ENCODE measurements at places on chromosomes 1 and 21.

DNA sequence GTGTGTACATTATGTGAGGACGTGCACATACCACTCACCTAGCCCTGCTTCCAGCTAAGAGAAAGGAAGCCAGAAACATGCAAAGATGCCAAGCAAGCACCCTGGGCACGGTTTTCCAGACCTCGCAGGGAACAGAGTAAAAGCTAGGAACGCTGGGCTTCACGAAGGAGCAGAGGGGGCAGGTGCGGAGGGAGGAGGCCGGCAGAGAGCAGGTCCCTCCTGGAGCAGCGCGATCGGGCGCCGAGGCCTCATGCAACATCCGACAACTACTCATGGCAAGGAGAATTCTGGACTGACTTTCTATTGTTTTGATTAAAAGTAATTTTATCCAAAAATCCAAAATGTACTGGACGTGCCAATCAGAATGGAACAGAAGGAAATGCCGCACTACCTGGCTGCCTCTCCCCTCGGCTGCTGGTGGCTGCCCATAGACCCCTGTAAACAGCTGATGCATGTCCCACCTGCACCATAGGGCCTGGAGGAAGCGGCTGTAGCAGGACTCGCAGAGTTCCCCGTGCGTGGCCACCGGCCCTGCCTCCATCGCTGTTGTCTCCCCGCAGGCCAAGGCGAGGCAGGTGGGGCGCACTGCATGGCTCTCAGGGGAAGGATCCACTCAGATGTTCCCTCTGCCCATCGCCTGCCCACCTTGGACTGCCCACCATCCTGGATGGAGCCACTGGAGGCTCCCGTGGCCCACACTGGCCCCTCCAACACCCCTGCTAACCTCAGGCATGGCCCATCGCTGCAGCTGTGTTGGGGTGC, 93.5 kb downstream of the WDR4 start:
- DNase-seq: no peak

DNA sequence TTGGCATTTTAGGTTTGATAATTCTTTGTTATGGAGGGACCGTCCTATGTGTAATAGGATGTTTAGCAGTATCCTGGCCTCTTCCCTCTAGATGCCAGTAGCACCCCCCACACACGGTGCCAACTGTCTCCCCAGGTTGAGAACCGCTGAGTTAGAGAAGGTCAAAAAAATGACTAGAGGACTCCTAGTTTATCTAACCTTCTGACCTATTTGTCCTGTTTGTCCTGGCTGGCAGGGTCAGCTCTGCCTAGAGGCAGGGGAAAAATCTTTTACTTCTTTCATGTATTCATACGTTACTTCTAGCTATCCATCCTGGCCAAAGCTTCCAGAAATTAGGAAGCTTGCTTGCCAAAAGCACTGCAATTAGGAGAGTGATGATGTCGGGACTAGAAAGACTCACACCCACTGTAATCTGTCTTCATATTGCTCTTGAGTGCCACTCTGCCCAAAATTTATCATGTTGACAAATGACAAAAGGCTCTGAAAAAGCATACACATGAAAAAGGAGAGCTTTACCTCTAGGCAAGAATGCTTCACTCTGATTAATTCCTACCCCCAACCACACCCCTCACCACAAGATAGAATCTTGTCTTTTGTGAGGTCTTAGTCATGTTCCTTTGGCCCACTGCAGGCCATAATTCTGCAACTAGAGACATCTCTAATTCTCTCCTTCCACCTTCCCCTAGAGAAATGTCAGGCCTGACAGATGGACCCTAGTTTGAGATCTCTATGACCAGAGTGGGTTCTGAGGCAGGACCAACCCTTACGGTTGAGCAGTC, 14.4 kb upstream of the AKR1A1 start:
- DNase-seq: no peak

DNA sequence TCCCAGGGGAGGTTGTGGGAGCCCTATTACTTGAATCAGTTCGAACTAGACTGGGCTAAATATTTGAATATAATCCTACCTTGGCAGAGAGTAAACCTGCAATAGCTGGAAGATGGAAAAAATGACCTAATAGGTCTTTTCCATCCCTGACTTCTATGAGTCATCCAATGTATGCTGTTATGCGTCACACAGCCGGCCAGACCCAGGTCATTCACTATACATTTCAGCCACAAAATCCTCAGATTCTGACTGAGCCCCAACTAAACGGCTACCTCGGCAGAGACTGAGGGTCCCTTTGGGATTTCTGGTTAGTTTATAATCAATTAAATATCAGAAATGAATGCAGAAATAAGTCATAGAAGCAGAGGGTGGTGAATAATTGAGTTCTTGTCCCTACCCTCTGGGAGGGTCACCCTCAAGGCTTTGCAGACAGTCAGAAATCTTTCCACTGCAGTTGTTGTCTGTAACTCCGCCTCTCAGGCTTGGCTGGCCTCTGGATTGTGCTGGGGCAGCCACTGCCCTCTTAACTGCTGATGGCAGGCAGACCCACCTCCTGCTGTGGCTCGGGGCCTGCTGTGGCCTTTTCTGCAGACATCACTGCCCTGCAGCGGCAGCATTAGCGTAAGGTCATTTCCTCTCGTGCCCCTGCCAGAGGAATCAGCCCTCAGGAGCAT, 240.5 kb downstream of the TGFB2 start:
- peak; percentile 15 for DNase-seq

DNA sequence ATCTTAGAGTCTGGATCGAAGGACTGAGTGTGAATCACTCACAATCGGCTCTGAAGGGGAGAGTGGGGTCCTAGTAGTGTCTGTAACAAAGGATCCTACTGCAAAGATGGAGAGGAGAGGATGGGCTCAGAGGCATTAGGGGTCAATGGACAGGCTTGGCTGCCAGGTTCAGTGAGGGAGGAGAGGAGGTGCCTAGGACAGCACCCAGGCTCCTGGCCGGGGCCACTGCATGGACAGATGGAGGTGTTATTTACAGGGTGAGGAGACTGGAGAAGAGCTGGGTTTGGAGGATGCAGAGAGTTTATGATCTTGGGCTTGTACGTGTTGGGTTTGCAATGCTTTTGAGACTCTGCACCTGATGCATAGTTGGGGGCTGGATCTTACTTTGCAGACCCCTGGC, 658.9 kb downstream of the PTPRU start:
- DNase-seq: no peak

DNA sequence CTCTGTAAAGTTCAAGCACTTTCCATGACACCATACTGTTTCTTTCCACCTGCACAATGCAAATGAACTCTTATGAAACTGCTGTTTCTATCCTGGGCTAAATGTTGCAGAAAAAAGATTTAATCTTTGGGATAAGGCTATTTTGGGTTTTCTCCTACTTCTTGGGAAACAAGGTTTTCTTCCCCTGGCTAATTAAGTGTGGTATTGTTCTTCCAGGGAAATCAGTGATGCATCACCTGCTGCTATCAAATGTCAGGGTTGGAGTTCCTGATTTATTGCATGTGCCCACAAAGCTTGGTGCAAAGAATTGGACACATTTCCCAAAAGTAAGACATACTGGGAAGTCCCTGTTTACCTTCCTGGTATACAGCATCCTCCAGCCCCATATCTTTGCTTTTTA, 6.0 kb upstream of the RGS4 start:
- DNase-seq: no peak

DNA sequence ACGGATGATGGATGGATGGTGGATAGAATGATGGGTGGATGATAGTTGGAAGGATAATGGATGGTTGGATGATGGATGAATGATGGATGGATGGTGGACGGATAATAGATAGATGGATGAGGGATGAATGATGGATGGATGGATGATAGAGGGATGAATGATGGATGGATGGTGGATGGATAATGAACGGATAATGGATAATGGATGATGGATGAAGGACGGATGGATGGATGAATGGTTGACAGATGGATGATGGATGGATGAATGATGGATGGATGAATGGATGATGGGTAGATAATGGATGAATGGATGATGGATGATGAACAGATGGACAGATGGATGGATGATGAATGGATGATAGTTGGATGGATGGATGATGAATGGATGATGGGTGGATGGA, 255.1 kb downstream of the NPHP4 start:
- DNase-seq: no peak

DNA sequence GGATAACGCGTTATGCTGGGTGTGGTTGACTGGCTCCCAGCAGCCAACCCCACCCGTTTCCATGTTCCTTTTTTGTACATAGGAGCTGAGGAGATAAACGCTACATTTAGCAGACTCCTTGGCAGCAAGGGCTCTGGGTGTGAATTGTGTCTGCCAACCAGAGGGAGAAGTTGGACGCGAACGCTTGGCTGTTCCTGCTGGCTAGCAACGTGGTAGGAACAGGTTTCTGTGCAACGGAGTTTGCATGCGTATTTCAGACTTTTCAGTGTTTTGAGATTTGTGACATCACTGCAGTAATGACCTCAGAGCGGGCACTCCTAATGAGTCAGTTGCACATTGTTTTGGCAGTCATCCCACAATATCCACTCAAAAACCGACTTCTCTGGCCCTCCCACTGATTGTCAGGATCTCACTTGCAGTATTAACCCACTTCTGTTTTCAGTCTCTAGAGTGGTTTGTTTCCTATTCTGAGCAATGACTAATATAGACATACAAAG, 98.7 kb upstream of the RGS1 start:
- peak; percentile 14 for DNase-seq

GRCh38 chr1:155179112-155180031, 5.7 kb downstream of the TRIM46 start:
- no peak for DNase-seq

GRCh38 chr1:183697814-183698590, 44.9 kb upstream of the APOBEC4 start:
- DNase-seq: no peak

- DNase-seq: no peak
Measured at GRCh38 chr1:2045468-2046173, 4.6 kb upstream of the PRKCZ start.

GRCh38 chr1:206684478-206685333, at the start of gene MAPKAPK2:
TSS of gene MAPKAPK2 (plus strand) at chr1:206684905. CDS start at chr1:206685230, 325 bp downstream.
- DNase-seq: peak; percentile 75

- no peak for DNase-seq
Measured at GRCh38 chr21:41953249-41953830, 478 bp downstream of the C2CD2 start.

- DNase-seq: peak; percentile 91
Measured at GRCh38 chr1:201895913-201896807, 7.5 kb downstream of the SHISA4 start.

DNA sequence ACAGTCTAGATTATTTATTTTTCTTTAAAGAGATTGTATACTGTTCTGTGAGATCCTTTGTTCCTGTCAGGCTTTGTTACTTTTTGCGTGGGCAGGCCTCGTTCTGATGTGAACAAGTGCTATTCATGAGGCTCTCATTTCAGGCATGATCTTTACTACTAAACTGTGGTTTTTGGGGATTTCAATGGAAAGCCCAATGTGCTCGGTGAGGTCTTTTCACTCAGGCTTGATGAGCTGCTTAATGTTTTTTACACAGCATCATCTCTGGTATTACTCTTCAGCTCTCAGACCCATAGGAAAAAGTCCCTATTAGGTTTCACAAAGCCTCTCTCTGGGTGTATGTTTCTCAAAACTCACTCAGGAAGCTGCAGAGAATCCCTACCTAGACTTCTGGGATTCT, 419.4 kb downstream of the GPATCH2 start:
- no peak for DNase-seq

DNA sequence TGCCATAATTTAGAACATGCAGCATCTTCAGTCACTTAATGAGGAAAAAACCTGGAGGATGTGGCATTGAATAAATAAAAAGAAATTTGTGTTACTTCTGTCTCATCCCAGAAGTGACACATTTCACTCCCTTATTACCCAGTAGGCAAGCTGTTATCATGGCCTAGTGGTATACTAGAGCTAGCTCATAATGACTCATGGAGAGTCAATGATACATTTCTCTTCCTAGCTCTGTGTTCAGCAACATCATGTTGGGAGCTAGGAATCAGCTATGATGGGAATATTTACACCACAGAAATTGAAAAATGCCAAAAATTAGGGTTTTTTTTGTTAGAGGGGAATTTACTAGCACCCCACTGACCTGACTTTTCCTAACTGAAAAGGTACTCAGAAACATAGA, 182.7 kb downstream of the HMCN1 start:
- DNase-seq: no peak

DNA sequence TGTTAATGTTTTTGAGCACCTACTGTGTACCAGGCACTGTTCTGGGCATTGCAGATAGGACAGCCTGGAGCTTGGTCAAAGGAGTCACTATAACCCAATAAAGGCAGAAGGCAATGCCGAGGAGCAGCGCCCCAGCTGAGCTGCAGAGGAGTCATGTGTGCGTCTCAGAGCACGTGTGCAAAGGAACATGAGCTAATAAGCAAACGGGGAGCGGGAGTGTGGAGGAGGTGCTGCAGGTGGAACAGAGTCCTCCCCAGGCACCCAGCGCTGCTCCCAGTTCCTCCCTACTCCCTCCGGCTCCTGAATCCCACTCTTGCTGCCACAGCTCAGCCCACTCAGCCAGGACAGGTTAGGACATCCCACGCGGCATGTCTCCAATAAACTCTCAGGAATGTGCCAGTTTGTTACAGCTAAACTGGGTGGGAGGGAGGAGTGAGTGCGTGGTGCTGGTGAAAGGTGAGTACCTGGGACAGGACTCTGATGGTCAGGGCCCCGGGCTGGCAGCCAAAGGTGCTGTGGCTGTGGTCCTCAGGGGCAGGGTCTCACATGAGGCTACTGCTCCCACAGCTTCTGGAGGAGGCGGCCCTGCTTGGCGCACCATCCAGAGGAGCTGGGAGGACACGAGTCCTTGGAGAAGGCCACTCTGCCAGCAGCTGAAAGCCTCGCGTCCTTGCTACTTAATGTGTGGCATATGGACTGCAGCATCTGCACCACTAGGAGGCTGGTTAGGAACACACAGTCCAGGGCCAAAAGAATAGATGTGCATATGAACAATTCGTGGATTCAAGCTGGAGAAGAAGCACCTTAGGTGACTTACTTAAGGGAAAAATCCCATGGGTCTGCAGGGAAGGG, 52.3 kb downstream of the GRIK3 start:
- DNase-seq: no peak

DNA sequence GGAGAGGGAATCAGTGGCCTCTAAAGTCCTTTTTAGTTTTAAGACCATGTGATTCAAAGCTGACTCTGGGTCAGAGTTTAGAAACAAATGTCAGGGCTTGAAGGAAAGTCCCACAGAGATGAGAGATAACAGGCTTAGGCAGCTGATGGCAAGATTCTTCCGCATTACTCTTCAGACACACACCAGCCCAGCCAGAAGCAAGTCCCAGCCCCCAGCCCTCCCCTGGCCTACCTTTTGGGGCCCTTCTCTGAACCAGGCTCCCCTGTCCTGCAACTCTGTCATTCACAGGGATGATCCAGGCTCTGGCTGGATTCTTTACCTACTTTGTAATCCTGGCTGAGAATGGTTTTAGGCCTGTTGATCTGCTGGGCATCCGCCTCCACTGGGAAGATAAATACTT, 13.1 kb upstream of the CASQ1 start:
- no peak for DNase-seq

GRCh38 chr21:39638281-39638680, 25.5 kb downstream of the B3GALT5 start:
- DNase-seq: no peak

GRCh38 chr21:46480466-46480865, 21.8 kb downstream of the DIP2A start:
- DNase-seq: no peak

DNA sequence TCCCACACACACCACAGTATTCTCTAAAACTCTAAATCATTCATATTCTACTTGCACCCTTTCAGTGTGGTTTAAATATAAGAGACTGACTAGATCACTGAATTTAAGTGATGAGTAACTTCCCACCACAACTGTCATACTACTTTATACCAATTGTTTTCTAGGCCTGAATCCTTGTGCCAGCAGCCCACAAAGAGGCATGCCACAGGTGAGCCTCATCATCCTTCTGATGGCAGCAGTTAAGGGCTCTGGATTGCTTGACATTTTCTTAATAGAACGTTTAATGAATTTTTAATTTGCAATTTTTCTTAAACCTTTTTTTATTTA, 9.6 kb downstream of the C1orf105 start:
- no peak for DNase-seq

Data from mucosa of gallbladder (tissue), 1 donor.